ENCODE measurements at places on chromosomes 6 and 20.

DNA sequence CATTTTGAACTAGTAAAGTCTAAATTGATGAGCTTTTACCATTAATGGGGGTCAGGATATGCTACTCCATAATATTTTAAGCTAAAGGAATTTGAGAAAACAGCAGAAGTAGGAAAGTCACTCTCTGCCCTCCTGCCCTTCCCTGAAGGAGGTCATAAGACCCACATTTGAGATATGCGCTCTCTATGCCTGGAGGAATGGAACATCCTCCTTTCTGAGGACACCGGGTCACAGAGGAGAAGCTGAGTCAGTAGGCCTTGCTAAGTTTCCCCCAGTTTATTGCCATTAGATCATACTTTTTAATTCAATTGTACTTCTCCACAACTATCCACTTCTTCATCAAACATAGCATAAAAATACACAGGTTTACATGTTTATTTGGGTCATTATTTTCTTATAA is 40.3 kb downstream of the AKAP7 start:
- no peak for DNase-seq

DNA sequence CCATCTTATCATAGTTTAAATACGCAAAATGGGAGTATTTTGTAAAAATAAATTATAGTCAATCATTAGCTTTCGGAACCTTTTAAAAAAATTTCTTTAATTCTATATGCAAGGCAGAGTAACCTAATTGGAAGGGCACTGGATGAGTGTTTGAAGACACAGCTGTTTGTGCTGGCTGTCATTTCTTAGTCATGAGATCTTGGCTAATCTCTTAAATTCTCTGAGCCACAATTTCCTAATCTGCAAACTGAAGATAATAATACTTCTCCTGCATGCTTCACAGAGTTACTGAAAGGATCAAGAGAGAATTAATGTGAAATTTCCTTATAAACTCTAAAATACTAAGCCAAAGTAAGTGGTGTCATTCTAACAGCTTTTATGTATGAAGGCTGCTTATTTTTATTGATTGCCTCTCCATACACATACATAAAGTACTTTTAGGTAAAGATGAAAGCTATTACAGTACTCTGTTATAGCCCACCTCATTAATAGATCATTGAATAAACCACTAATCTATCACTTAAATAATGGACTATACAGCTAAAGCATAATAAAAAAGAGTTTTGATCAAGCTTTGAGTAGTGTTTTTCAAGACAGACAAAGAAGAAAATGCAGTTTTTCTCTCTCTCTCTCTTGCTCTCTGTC is 383.7 kb upstream of the IRAK1BP1 start:
- DNase-seq: no peak

- DNase-seq: no peak
These were observed 107.9 kb upstream of the CLDN20 start for GRCh38 chr6:155155787-155156447.

GRCh38 chr6:121794630-121795029 is 359.2 kb downstream of the GJA1 start:
- no peak for DNase-seq

DNA sequence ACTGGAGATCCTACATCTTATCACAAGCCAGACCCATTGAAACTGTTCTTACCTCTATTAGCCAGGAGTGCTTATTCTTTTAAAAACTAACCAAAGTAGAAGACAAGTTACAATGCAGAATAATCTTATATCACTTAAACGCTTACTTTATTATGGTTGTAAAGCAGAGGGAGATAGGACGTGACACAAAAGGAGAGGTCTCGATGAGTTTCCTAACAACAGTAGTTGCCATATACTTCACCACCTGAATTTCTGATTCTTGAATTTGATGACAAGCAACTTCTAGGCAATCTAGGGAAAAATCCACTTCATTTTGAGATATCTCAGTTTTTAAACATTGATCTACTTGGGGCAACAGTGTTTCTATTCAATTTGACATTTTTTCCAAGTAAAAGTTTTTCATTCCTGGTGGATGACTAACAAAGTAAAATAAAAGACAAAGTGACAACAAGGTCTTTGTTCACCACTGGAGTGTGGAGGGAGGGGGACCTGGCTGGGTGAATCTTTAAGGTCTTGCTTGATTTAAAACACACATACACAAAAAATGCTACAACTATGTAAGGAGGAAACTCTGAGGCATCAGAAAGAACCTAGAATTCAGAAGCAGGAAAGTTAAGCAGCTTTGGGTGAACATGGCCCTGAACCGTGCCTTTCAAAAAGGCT is 110.9 kb downstream of the SMLR1 start:
- no peak for DNase-seq

DNA sequence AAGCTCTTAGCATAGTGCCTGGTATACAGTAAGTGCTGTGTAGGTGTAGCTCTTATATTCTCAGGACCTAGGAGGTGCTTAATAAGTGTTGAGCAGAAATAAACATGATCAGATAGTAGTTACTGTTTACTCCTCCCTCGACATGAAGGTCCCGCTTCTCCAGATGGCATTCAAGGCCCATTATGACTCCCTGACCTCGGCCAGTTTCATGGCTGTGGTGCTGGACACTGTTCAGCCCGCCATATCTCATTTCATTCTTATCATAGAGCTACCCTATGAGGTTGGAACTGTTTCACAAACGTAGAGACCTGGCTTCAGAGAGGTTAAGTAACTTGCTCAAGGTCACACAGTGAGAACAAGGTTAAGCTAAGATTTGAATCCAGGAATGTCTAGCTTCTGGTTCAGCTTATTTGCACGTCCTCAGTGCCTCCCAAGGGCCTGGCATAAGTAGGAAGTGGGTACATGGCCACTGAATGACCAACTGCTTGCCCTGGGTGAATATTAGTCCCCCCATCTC is 39.0 kb downstream of the CD40 start:
- DNase-seq: no peak

DNA sequence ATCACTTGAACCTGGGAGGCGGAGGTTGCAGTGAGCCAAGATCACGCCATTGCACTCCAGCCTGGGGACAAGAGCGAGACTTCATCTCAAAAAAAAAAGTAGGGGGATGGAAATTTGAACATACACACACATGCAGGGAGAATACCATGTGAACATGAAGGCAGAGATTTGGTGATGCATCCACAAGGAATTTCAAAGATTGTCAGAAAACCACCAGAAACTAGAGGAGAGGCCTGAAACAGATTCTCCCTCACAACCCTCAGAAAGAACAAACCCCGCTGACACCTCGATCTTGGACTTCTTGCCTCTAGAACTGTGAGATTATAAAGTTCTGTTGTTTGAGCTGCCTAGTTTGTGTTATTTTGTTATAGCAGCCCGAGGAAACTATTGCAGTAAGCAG is 125.5 kb downstream of the GPX5 start:
- DNase-seq: no peak

DNA sequence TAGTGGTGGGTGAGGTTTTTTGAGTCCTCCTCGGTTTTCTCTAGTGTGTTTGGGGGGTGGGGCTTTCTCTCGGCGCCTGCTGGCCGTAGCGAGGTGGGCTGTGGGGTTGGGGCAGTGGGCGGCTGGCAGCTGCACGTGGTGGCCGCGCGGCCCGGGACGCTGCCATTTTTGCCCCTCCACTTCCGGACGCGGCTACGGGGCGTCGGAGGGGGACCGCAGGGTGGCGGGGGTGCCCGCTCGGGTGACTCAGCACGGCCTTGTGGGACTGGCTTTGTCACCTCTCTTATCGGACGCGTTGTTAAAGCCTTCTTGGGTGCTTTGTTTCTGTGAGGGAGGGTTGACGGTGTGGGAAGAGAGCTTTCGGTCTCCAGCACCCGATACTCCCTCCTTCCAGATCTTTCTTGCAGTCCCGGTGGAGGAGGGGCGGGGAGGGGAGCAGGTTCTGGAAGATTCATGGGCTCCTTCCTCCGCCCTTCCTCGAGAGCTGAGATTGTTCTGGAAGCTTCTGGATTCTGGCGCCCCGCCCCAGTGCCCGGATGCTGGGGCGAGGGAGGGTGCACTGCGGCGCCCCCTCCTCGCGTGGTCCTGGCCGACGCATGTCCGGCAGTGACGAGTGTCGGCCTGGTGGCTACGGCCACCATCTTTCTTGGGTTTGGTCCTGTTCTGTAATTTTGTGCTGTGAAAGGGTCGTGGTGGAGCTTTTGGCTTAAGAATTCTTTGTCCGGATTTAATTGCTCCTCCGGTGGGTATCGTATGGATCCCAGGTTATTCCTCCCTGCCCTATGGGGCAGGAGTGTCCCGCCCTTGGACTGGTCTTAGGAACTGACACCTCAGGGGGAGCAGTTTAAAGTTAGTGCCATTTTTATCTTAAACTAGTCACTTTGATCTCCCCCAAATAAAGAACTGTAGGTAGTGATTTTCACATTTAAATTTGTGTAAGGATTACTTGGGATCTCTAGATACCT is 719 bp downstream of the HSP90AB1 start:
- peak; percentile 62 for DNase-seq

DNA sequence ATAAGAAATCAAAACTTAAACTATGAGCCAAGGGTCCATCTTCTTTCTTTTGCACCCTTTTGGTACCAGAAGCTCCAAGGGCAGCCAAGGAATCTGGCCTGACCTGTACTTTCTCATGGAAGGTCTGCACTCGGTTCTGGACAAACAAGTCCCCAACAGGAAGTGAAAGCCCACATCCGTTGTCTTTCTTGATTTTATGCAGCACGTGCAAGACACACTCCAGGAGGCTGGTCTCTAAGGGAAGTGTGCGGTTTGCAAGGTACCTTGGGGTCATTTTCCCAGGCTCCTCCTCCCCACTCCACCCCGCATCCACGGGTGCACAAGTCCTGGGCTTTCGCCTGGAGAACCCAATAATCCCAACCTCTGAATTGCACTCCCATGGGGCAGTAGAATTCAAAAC is 101.9 kb downstream of the NFATC2 start:
- no peak for DNase-seq

GRCh38 chr20:922781-923180 is 6.6 kb upstream of the ANGPT4 start:
- DNase-seq: no peak

GRCh38 chr6:37344308-37344707 is 9.5 kb upstream of the RNF8 start:
- no peak for DNase-seq

- DNase-seq: no peak
These were observed 5.4 kb downstream of the EPM2A start for GRCh38 chr6:145729887-145730286.

DNA sequence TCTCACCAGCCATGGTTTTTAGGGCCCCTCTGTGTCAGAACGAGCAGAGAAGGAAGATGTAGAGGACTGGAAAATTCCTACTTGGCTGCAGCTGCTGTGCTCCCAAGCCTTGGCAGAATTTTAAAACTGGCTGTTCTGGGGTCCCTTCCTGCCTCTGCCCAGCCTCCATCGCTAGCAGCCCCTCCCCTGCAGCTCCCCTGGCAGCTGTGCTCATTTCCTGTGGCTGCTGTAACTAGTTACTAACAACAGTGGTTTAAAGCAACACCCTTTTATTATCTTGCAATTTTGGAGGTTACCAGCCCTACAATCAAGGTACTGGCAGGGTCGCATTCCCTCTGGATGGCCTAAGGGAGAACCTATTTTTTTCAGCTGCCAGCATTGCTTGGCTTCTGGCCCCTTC is 3.7 kb upstream of the CST11 start:
- no peak for DNase-seq

- DNase-seq: peak; percentile 45
These were observed 33.3 kb upstream of the AFDN start for GRCh38 chr6:167793421-167793820.

DNA sequence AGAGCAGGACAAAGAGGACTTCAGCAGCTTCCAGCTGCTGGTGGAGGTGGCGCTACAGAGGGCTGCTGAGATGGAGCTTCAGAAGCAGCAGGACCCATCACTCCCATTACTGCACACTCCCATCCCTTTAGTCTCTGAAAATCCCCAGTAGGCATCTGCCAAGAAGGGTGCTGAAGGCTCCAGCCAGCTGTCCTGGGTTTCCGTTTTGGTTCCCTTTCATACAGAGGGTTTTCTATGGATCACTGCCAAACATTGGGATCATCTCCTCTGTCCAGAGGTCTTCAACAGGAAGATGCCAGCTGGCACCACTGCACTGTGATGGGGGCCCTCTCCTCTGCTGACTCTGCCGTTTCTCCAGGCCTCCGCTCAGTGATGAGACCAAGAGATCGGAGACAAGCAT is 14.3 kb upstream of the RAB5IF start:
- DNase-seq: no peak

DNA sequence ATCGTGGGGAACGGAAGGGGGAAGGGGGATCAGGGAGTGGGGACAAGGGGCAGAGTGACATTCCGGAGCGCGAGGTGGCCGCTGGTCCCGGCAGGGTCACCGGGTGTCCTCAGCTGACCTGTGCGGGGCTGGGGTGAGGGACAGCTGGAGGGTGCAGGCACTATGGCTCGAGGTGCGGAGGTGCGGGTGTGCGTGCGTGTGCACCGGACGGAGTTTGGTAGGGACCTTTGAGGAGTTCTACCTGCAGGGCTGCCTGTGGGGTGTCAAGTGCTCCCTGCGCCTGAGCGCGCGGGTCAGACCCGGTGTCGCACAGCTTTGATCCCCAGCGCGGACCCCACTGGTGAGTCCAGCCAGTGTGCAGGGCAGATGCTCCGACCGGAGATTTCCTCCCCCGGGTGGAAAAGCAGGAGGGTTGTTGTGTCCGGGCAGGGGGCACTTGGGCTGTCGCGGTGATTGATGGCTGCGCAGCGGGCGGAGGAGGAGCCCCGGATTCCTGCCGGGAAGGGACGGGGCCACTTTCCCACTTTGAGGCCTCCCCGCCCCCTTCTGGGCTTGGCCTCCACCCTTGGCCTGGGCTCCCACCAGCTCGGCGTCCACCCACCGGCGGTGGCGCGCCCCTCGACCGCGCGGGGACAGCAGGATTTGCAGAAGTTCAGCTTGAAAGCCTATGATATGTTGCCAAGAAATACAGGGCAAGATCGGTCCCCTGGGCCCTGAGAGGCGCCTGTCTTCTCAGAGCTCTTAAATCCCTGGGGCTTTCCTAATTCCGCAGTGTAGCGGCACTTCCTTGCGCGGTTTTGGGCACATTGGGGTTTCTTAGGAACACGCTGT is 658 bp downstream of the RIN2 start:
- no peak for DNase-seq

DNA sequence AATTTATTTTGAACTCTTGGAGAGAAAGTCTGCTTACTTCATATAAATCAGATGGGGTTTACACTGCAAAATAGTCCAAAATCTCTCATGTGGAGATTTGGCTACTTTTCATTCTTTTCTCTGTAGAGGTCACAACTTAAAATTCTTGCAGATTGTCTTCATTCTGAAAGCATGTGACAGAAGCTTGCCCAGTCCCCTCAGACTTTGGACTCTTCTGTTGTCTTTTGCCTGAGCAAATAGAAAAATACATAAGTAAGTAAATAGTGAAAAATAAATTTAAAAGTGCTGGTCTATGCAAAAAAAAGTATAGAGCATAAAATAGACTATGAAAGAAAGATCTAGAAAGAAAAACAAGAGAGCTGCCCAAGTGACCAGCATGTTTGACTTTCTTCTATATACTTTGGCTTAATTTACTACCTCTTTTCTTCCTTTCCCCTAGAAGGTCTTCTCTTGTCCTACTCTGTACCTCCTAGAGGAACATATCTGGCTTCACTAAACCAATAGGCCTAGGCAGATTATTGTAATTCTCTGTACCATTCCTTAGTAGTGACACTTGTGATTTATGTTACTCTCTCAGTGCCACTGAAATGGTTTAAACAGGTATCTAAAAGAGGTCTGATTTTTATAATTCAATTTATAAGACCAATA is 260.9 kb downstream of the TENT5A start:
- DNase-seq: no peak

GRCh38 chr6:140684776-140685550 is 1310.5 kb upstream of the CITED2 start:
- DNase-seq: peak; percentile 88

- no peak for DNase-seq
These were observed 18.0 kb upstream of the TBC1D22B start for GRCh38 chr6:37239526-37239925.

GRCh38 chr20:35463455-35464300 is 8.3 kb downstream of the CEP250 start:
- DNase-seq: peak; percentile 79

- peak; percentile 58 for DNase-seq
These were observed 42.4 kb upstream of the GNRH2 start for GRCh38 chr20:3000852-3001523.

Measured in NCI-H1417 (cell line).